ENCODE measurements at places on chromosomes 1 and 21.

- DNase-seq: no peak
Measured at GRCh38 chr1:166379447-166379846, 212.6 kb upstream of the FAM78B start.

DNA sequence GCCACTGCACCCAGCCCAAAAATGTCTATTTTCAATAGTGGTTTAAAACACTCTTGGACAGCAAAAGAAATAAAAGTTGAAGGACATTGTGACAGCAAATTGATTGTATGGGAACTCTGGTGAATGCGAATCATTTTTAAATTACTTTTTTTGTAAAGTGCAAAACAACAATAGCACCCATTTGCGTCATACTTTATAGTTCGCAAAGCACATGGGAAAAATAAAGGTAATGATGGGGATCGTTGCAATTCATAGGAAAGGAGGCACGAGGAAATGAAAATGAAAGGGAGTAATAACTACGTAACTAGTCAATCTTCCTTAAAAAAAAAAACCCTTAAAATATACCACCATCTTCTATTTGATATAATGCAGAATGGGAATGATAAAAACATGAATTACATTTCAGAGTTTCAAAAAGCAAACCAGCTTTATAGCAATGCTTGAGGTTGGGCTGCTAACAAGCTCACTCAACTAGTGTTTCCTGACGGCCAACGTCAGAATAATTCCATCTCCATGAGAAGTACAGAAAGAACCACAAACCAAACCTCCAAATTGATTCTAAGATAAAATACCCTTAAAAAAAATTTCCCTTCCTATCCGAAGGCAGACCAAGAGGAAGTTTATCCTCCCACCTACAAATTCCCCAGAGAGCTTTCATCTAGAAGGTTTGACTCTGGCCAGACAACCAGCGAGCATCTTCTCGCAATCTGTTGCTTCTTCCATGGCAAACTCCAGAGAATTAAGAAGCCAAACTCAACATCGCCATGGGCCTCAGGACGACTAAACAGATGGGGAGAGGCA lies at the start of gene EDARADD:
EDARADD (plus strand) TSS at position 606 of the 801 bp plus-strand sequence; CDS start at position 765, 159 bp downstream.
- DNase-seq: no peak

DNA sequence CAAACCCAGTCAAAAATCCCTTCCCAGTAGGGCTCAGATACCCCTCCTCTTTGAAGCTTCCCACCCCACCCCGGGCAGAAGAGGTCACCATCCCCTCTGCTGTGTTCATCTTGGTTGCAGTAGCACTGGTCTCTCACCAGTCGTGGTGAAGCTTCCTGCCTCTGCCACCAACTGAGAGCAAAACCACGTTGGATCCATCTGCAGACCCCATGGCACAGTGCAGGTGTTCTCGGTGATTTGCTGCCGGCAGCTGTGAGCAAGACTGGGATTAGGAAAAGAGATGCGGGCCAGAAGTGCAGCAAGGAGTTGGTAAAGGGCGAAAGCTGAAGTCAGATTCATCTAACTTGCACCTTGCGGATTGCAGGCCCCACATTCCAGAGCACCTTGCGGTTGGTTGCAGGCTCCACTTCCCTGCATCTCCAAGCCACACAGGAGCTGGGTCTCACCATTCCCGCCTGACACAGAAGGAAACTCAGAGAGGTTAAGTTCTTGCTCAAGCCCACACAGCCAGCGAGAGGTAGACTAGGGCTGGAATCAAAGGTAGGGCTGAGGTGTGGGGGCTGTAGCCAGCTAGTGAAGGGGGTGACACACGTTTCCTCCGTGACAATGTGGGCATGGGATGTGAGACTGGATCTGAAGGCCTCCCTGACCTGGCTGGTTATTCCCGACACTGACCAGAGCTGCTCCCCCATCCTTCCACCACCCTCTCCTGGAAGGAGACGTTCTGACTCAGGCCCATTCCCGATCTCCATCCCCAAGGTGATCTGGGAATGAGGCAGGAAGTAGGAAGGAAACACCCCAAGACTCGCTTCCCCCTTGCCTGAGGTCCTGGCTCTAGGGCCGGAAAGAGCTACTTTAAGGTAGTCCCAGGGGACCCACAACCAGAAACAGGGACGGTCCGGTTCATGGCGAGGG lies 3.3 kb upstream of the FAM110D start:
- DNase-seq: no peak

GRCh38 chr1:54968551-54968950 lies 11.9 kb upstream of the TMEM61 start:
- DNase-seq: no peak

GRCh38 chr1:15423355-15424077 lies 13.8 kb downstream of the EFHD2 start:
- DNase-seq: no peak

DNA sequence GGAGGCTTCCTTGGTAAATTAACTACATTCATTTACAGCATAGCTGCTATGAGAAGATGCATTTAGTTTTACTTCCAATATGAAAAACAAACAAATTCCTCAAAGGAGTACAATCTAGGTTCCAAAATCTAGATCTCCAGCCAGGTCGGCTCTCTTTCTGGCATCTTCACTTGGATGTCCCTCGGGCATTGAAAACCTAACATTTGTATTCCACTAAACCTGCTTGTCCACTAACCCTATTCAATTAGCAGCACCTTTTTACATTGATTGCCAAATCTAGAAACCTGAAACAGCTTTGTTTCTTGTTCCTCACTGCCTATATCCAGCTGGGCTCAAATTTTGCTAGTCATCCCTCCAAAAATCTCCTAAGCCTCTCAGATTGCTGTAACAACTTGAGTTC lies 14.3 kb upstream of the CXADR start:
- no peak for DNase-seq

DNA sequence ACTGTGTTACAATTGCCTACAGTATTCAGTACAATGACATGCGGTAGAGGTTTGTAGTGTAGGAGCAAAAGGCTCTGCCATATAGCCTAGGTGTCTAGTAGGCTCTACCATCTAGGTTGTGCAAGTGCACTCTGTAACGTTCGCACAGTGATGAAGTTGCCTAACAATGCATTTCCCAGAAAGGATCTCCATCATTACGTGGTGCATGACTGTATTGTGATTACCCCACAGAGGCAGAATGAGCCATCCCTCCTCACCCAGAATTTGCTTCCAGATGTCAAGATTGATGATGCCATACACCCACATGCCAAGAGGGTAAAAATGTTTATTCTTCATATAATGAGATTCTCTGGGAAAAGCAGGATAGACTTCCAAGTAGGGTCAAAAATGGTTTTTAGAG lies 199.3 kb upstream of the CTTNBP2NL start:
- DNase-seq: no peak

DNA sequence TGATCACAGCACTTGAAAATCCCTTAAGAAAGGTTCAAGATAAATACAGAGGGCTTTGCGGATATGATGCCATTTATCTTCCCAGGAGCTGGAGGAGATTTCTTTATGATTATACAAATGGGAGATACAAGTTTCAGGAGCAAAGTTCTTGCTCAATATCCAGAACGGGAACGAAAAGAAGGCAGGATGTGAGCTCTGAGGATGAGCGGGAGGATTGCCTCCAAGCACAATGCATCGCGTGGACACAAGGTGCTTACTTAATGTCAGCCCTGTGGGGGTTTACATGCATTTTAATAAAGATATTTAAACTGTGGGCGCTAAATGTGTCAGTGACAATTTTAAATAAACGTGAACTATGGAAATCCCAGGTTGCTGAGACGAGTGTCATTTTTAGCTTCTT lies 59.0 kb downstream of the SYT6 start:
- no peak for DNase-seq

DNA sequence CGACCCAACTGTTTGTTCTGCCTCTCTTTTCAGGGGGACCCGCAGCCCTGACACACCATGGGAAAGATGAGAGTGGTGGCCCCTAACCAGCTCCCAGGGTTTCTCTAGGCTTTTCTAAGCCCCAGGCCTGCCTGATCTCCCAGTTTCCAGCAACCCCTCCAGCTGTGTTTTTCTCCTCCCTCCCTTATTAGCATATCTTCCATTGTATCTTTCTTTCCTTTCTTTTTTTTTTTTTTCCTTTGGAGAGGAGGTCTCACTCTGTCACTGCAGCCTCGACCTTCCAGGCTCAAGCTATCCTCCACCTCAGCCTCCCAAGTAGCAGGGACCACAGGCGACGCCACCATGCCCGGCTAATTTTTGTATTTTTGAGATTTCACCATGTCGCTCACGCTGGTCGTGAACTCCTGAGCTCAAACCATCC lies 1.8 kb upstream of the CERS2 start:
- no peak for DNase-seq

Data from activated CD8-positive, alpha-beta memory T cell treated with anti-CD3 and anti-CD28 coated beads for 1 hour (primary cell).